ENCODE measurements at places on chromosomes 5 and 9. TPM values are rescaled to one million over a fixed set of nuclear protein-coding genes. Genes with fewer than 3 reads are reported as not detected.

IL7R gene
- 2.0 TPM for polyA plus RNA-seq

NEURL1B gene
- 40.4 TPM for polyA plus RNA-seq

DNA sequence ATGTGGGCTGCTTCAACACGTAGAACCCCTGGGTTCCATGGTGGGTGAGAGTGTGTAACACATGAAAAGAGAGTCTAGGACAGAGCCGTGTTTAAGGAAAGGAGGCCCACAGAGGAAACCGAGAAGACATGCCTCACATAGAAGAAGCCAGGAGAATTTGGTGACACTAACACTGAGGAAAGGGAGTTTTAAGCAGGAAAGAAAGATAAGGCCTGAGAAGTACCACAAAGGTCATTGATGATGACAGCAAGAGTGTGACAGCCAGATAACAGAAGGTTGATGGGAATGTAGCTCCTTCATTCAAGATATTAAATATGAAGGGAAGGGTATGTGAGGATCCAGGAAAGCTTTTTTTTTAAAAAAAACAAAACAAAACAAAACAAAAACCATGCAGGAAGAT lies 72.4 kb upstream of the SPRY4 start:
- DNase-seq = no peak

COL5A1 gene
- polyA plus RNA-seq = 460 TPM

ARHGEF37 gene
- polyA plus RNA-seq = 5.0 TPM

SPOCK1 gene
- polyA plus RNA-seq = 4.6 TPM

- DNase-seq = no peak
These were observed 463.6 kb upstream of the DAP start for GRCh38 chr5:11224436-11225187.

DNA sequence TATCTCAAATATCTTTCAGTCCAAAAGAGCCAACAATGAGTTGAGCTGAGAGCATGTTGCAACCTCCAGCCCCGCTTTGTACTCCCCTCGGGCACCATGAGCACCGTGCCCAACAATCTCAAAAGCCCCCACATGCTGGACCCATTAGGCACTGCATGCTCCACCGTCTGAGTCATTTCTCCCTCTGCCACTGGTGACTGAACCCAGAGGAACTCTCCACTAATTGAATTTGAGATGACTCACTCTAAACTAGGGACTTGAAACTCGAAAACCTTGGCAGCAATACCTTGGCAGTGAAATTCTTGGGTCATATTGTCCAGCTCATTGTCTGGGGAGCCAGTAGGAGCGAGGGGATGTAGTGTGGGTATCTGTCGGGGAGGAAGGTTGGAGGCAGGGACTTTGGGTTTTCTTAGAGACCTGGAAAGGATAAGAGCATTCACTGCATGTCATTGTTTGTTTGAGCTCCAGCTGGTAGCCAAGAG lies 49.9 kb upstream of the SLIT3 start:
- DNase-seq = no peak

CDC14B gene
- 14.3 TPM for polyA plus RNA-seq

GRCh38 chr5:122915717-122916461 lies 70.5 kb downstream of the SNX24 start:
- peak; percentile 12 for DNase-seq

DNA sequence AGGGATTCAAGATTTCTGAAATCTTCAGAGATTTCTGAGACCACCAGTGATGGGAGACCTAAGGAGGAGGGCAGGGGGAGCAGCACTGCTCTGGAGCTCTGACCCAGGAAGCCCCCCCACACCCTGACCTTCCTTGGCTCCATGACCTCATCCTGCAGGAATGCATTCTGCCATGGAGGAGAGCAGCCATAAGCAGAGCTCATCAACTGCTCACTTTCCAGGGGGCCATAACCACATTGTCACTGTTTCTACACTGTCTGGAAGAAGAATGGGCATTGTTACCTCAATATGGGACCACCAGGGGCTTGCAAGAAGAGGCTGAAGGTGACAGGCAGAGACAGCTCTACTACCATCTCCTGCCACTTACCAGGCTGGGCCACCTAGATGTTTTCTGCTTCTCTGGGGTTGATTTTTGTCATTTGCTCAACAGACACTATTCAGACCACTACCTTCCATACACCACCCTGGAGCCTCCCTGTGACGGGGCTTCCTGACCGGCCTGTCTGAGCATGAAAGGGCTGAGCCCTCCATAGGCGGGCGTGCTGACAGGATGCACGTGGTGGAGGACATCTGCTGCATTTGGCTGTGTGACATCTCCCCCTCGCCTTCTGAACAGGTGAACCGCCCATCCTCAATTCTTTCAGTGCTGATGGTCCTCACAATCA lies 2.3 kb upstream of the TSC1 start:
- no peak for DNase-seq

DNA sequence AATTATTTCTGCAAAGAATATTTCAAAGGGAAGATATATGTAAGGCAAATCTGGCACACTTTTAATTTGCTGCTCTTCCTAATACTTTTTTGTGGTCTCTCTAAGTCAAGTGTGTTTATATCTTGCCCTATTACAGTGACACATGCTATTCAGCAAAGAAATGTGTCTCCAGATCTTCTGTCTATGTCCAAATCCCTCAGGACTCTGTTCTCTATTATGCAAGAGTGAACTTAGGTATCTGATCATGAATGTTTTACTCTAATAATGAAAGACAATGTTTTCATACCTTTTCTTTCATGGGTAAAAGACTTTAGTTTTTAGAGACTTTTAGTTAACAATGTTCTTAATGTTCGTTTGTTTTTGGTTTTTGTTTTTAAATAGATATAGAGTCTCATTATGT lies 255.4 kb upstream of the DAB2 start:
- DNase-seq = no peak

COL15A1 gene
- 227 TPM for polyA plus RNA-seq

- DNase-seq = no peak
These were observed 28.7 kb downstream of the NDUFA8 start for GRCh38 chr9:122130837-122131236.

DNA sequence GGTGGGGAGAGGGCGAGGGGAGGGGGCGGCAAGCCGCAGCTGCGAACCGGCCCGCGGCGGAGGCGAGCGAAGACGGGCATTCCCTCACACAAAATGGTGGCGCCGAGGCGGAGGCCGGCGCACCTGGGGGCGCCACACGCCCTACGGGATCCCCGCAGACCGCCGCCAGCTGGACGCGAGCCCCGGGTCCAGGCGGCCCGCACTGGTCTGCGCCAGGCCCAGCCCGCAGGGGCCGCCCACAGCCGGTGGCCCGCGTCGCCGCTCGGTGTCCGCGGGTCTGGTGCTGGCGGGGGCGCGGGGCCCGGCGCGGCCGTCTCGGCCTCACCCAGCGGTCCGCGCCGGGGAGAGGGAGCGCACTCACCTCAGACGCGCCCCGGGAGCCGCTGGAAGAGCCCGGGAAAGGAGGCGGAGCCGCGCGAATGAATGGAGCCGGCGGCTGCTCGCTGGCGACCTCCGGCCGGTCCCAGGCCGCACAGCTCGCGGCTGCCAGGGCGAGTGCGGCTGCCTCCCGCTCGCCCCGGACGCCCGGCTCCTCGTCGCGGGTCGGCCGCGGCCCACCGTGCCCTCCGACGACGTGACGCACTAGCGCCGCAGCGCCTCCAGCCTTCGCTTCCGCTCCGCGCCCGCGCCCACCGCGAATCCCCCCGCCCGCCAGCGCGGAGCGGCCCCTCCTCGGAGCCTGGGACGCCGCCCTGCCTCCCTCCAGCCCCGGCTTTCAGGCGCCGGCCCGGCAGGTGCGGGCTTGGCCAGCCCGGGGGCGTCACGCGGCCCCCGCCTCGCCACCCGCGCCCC lies at the start of gene FAM169A:
TSS of gene FAM169A (minus strand) at position 584 of the 792 bp plus-strand sequence. CDS start 24,711 bp downstream, outside the sequence.
- peak; percentile 17 for DNase-seq

PLEKHG4B gene
- polyA plus RNA-seq = 0.39 TPM

- peak; percentile 81 for DNase-seq
These were observed at the start of gene ADAMTSL2 for GRCh38 chr9:133534346-133535291. Gene ADAMTSL2, plus strand, starts transcription at chr9:133534704. Its CDS starts 2,009 bp downstream, at chr9:133536713.

DNA sequence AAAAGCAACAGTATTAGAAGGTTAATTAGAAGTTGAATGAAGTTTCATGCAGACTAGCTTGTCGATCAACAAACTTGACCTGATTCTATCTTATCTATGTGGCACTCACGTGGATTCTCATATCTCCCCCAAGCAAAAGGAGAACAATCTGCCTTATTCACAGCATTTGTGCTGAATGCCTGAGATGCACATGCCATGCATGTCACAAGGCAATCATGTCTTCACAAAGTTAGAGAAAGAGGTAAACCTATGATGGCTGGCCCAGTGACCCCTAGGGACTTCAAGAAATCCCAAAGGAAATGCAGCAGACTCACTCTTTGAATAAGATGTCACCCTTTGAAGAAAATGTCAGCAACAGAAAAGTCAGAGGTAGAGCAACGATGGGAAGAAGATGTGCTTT lies 17.6 kb upstream of the SHOC1 start:
- no peak for DNase-seq

DNA sequence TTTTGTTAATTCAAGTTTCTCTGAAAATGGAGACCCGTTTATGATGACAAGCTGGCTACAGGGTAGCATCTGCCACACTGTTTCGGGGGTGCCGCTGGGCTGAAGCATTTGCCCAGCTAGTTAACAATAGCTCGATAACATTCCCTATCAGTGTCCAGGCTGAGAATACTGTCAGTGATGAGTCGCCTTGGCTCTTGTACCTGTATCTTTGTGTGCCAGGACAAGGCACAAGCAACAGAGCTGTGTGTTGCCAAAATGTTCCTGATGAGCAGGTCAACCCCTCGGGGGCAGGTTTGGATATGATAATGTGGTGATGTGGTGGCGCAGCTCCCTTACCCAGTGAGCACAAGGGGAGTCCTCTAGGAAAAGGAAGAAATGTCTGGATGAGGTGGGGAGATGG lies 7.0 kb downstream of the TGFBI start:
- DNase-seq = no peak

DNA sequence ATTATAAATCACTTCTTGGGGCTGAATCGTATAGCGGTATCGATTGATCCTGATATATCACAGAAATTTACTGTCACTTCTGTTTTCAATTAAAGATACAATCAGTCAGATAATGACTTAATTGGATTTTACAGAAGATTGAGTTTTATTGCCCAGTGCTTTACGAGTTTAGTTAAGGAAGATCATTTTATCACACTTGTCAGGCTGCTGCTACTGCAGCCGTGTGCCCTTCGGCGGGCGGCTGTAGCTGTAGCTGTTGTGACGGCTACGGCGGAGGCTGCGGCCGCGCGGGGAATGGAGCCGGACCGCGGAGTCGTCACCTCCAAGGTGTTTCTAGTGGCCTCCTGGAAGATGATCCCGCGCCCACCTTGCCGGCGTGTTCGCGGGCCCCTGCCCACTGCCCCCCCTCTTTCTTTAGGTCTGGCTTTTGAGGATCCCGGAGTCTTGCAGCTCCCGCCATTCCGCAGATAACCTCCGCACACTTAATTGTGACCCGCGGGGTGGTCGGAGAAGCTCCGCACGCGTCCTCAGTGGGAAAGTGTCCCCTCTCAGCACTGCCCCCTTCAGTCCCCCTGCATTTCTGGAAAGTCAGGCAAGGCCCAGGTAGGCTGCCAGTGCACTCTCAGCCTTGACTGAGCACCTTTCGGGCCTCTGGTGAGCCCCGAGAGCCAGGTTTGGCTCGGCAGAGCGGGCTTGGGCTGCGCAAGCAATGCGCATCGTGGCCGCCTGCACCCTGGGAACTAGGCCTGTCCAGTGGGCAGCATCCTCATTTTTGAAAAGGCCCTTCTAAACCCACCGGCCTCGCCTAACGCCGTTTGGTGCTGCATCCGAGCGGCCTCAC lies 6.9 kb upstream of the DMRT3 start:
- no peak for DNase-seq

MEGF9 gene
- 6.9 TPM for polyA plus RNA-seq

MCIDAS gene
- polyA plus RNA-seq = not detected

FGF18 gene
- 14.4 TPM for polyA plus RNA-seq

GRCh38 chr5:14414007-14414406 lies 167.6 kb upstream of the OTULINL start:
- no peak for DNase-seq

- no peak for DNase-seq
These were observed 114.9 kb downstream of the RASGRF2 start for GRCh38 chr5:81075041-81075440.

- DNase-seq = peak; percentile 32
These were observed 111.6 kb downstream of the CMYA5 start for GRCh38 chr5:79800979-79801827.

- DNase-seq = no peak
These were observed 30.0 kb upstream of the PHF2 start for GRCh38 chr9:93546356-93546755.

DNA sequence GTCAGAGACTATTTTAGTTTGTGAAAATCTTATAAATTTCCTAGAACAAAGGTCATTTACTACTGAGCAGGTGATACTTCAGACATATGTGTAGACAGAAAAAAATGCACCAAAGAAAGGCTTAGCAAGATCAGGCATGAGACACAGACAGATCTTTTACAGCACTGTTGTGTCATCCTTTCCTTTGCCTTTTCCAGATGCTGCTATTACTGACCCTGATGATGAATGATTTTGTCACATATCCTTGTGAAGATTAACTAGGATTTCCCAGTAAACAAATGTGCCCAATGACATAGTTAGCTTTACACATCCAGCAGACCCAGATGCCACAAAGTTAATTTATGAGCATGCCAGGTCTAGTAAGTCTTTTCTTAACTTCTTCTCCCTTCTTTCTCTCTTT lies 68.2 kb downstream of the DMRTA1 start:
- no peak for DNase-seq

- DNase-seq = no peak
These were observed 30.3 kb upstream of the MAST4 start for GRCh38 chr5:66565878-66566277.

DNA sequence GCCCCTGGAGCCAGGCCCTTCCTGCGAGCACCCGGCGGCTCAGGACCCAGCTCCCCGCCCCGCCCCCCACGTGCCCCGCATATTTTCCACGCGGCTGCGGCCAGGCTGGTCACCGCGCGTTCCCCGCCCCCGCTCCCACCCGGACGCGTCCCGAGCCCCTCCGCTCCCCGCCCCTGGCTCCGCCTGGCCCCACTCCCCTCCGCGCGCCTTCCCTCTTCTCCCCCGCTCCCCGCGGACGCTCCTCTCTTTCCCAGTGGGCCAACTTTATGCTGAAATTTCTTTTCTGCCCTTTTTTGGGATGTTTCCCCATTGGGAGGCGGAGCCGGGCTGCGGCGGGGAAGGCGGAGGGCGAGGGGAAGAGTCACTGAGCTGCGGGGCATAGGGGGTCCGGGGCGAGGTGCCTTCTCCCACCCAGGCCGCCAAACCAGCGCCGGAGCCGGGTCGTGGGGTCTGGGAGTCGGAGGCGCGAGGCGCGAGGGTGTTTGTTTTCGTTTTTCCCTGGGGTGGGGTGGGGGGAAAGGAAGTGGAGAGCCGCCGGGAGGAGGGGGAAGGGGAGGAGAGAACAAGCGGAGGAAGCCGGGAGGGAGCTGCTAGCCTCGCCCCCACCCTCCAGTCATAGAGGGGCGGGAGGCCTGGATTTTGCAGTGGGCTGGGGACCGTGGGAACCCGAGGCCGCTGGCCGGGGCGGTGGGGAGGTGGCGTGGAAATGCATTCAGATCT lies 1.0 kb upstream of the TPM2 start:
- DNase-seq = peak; percentile 79

RPP25L gene
- 20.9 TPM for polyA plus RNA-seq

ZDHHC21 gene
- polyA plus RNA-seq = 11.6 TPM

FOXD4L5 gene
- polyA plus RNA-seq = 1.1 TPM

- no peak for DNase-seq
These were observed 180.8 kb upstream of the GAS1 start for GRCh38 chr9:87127978-87128614.

All from hindlimb muscle (tissue), 1 donor.